ENCODE measurements at places on chromosomes 11 and 22.

DNA sequence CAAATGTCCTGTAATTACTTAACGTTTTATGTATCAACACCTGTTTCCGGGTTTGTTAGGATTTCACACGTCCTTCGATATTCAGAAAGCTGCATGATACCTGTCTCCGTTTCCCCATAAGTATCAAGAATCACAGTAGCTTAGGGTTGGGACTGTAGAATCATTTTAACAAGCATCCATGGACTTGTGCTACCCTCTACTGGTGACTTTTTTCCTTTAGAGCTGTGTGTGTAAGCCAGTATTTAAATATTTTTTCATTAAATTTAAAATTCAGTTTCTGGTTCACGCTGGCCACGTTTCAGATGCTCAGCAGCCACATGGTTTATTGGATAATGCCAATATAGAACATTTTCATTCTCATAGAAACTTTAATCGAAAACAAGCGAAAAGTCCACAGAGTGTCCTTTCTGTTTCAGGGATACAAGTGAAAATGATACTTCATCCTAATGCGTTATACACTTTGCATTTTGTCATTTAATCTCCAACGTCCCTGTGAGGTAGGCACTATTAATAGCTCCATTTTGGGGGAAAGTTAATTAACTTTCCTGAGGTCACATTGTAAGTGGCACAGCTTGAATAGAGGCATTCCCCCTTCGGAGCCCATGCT is 61.5 kb upstream of the SLC25A18 start:
- peak; percentile 46 for DNase-seq

DNA sequence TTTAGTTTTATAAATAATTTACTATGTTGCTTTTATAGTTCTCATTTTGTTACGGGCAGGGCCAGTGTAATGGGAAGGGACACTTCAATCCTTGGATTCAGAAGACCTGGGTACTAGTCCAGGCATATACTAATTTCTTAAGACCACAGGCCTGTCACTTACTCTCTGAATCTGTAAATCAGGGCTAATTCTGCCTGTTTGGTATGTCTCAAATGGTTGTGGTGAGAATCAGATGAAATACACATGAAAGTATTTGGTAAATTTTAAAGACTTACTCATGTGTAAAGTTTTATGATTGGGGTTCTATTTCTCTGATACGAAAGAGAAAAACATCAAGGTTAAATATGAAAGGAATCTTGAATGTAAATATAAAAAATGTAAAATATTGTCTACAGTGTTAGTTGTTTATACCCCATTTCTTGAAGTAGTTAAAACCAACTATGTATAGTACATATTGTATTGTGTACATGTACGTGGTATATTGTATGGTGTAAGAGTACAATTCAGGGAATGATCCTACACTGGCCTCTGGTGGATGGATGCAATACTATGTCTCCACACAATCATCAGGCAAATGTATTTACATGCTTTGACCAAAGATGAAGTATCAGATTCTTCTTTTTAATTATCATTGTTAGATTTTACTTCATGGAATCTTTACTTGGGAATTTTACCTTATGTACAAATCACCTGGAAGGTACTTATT is 24.5 kb upstream of the RAG2 start:
- DNase-seq: no peak

GRCh38 chr11:14179116-14179820 is 179.7 kb downstream of the RRAS2 start:
- no peak for DNase-seq

GRCh38 chr11:20235164-20235563 is 74.9 kb upstream of the DBX1 start:
- no peak for DNase-seq

- DNase-seq: no peak
Measured at GRCh38 chr22:47322854-47323253, 560.4 kb downstream of the TBC1D22A start.

- DNase-seq: no peak
Measured at GRCh38 chr11:60498399-60498798, 5.8 kb downstream of the MS4A12 start.

All from CD4-positive, alpha-beta T cell treated with Interleukin-17A for 4 hours (primary cell).